ENCODE measurements at places on chromosomes 16 and 17. TPM values are rescaled to one million over a fixed set of nuclear protein-coding genes. Genes with fewer than 3 reads are reported as not detected.

AOC3 gene
- total RNA-seq: 0.31 TPM

CDRT15 gene
- total RNA-seq: not detected

LMF1 gene
- total RNA-seq: 5.0 TPM

CCL17 gene
- total RNA-seq: not detected
